ENCODE measurements at places on chromosomes 7 and 10. TPM values are rescaled to one million over a fixed set of nuclear protein-coding genes. Genes with fewer than 3 reads are reported as not detected.

- DNase-seq, result no peak
These were observed 61.3 kb upstream of the TRIL start for GRCh38 chr7:29019387-29019786.

Gene RHOBTB1
- total RNA-seq, result 12.1 TPM

Gene TDRD1
- 4.0 TPM for total RNA-seq

- no peak for DNase-seq
These were observed 35.4 kb upstream of the CDK14 start for GRCh38 chr7:90560730-90561129.

Gene ABCA13
- total RNA-seq, result not detected

- no peak for DNase-seq
These were observed 75.7 kb downstream of the XRCC2 start for GRCh38 chr7:152600266-152600665.

DNA sequence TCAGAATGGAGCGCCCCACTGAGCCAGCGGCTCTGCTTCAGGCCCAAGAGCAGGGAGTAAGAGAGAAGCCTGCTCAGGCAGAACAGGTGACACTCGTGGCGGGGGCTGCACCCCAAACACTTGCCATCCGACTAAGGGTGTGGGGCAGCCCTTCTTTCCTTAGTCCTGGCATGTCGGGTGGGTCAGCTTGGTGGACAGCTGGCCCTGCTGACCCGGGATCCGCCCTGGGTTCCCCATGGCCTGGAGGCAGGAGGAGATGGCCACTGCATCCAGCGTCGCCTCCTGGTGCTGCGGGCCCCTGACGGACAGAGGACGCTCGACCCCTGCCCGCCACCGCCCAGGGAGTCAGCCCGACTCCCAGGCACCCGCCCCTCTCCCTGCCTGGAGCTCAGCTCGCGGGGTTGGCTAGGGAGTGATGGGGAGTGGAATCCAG is 1.2 kb upstream of the PAOX start:
- DNase-seq, result peak; percentile 63

DNA sequence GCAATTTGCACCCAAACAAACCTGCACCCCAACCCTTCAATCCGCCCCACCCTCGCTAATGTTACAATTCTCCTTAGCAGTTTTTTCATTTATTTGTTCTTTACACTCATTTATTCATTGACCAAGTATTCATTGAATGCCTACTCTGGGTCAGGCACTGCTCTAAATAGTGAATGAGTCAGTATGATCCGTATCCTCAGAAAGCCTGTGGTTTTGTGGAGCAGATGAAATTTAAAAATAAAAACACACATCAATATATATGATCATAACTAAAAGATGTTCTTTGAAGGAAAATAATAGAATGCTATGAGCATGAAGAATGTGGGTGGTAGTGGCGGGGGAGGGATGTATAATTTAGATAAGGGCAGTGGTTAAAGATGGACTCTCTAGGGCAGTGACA is 13.3 kb downstream of the IFIT5 start:
- DNase-seq, result no peak

DNA sequence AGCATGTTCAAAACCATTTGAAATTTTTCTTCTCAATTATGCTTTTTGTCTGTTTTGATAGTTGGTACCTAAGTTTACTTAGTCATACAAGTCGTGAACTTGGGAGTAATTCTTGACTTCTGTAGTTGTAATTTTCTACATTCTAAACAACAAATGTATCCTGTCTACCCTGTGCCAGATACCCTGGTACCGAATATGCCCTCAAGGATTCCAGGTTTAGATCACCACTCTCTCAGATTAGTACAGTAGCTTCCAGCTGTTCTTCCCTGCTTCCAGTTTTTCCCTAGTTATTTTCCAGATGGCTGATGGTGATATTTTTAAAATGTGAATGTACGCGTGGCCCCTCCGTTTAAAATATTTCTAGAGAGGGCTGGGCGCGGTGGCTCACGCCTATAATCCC is 6.5 kb downstream of the STAM start:
- DNase-seq, result no peak

Gene NAT16
- not detected for total RNA-seq

- DNase-seq, result no peak
These were observed 9.3 kb downstream of the OSBPL3 start for GRCh38 chr7:24970676-24971075.

DNA sequence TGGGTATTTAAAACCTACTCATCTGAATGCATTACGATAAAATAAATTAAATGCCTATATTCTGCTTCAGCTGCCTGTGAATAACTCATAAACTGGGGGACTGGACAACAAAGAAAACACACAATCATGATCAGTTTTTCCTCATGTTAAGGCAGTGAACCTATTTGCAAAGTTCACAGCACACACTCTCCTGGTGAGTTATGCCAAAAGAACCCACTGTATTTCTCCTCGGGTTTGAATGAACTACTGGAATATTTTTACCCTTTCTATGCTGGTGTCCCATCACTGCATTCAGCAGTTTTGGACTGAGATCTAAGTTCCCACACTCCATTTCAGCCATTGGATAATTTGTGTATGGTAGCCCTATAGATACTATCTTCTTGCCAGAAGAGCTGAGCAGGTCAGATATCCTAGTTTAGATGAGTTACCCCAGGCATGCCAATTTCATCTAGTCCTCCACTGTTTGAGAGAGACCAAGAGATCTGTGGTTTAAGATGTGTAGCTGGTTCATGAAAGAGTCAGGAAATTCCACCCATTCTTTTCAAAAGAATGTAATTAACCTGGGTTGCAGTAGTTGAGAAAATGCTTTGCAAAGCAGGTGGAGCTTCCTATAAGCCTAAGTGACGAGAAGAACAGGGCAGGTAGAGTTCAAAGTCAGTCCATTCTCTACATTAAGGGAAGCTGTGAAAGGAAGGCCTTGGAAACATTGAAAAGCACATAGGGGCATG is 101.7 kb downstream of the PLXDC2 start:
- DNase-seq, result no peak

GRCh38 chr7:496528-497295 is 22.9 kb downstream of the PDGFA start:
- peak; percentile 63 for DNase-seq

GRCh38 chr7:124718032-124718766 is 47.4 kb downstream of the GPR37 start:
- DNase-seq, result no peak

- peak; percentile 77 for DNase-seq
These were observed 872.4 kb downstream of the LRMDA start for GRCh38 chr10:76303682-76304316.

Gene PLEKHS1
- total RNA-seq, result not detected

- DNase-seq, result no peak
These were observed 42.6 kb downstream of the ZNF503 start for GRCh38 chr10:75358835-75359421.

- DNase-seq, result no peak
These were observed 6.8 kb upstream of the SLK start for GRCh38 chr10:103960103-103960502.

DNA sequence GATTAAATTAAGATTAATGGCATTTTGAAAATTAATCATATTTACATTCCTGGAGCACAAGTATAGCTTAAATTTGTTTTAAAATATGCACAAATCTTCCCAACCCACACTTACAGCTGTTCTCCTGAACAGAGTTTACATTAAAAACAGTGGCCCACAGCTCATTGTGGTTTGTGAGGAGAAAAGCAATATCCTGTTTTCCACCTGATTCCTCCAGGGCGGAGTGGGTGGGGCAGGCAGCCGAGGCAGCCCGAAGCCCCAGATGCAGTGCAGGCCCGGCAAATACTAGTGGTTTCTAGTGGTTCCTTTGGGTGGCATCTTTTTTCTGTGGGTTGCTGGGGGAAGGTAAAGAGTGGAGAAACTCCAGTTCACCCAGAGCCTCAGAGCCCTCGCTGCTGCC is 280.8 kb downstream of the ARHGAP12 start:
- DNase-seq, result no peak

GRCh38 chr10:97050956-97051496 is 134.7 kb downstream of the SLIT1 start:
- DNase-seq, result no peak

- DNase-seq, result no peak
These were observed 49.7 kb downstream of the TMEM178B start for GRCh38 chr7:141123522-141123921.

DNA sequence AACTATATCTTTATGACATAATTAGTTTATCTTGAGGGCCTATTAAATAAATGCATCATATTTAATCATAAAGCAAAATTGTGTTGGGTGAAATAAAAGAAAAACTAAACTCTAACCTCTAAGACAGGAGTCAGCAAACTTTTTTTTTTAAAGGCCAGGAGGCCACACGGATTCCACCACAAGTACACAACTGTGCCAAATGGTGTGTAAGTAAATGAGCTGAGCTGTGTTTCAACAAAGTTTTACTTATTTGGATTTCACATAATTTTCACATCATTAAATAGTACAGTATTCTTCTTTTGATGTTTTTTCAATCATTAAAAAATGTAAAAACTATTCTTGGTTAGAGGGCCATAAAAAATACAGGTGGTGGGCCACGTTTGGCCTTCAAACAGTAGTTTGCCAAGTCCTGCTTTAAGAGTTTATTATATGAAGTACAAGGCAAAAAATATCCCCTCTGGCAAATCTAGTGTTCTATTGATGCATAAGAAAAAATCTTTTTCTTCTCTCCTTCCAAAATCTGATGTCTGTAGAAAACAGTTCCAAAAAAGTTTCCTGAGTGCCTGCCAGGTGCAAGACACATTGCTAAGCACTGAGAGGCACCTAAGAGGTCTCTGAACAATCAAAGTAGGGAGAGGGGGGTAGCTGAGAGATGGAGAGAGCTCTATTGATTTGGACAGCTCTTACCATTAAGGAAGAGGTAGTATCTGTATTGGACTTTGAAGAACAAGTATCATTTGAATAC is 26.5 kb upstream of the SPOCK2 start:
- no peak for DNase-seq

GRCh38 chr7:114432703-114433102 is 18.1 kb downstream of the FOXP2 start:
- no peak for DNase-seq

DNA sequence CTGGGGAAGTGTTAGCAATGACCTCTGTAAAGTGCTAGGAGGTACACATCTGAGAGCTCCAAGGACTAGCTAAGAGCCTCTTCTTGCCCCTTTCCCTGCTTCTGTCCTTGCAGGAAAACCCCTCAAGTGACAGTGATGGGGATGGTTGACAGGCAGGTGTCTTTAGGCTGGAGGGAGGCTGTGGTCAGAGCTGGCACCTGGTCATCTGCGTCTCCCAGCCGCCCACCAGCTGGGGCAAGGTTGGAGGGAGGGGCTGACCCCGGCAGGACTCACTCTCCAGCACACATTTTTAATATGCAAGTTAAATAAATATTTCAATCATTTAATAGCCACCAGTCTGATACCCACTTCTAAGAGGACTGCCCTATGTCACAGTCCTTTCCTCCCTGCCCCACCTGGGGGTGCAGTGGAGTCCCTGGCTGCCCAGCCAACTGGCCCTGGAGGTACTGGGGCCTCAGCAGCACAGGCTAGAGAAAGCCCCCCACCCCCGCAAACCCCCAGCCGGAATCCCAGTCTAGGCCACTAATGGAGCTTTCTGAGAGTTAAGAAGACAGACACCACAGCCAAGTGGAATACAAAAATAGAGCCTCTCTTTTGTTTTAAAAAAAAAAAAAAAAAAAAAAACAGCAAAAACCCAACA is 6.3 kb downstream of the FGF8 start:
- no peak for DNase-seq

Gene SFRP4
- 0.32 TPM for total RNA-seq

DNA sequence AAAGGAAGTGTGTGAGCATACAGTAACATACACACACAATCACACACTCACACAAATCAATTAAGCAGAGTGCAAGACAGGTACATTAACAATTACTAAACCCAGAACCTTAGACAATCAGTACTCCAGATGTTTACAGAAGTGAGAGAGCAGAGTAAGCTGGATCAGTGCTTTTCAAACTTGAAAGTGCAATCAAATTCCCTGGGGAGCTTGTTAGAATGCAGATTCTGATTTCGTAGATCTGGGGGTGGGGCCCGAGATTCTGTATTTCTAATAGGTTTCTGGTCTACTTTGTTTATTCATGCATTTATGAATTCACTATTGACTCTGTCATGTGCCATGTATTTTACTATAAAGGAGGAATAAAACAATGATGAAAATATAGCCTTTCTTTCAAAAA is 179.6 kb upstream of the PHYHIPL start:
- DNase-seq, result no peak

DNA sequence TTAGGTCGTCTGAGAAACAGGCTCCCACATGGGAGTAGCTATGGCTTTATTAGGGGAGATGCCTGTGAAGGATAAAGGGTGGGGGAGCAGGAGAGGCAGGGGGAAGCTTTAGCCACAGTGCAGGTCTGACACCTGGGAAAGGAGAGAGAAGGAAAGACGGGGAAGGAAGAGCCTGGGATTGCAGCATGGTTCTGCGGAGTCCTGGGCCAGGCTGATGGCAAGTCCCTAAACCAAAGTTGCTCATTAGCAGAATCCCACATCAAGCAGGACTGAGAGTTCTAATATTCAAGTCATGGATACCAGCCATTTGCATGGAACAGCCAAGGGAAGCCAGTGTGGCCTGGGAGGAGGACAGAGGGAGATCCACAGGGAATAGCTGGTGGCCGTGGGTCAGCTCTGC is 414.8 kb downstream of the RPS24 start:
- no peak for DNase-seq

Gene CPED1
- 27.5 TPM for total RNA-seq

Gene CD36
- 1,230 TPM for total RNA-seq

GRCh38 chr10:129769381-129770116 is 194.5 kb downstream of the EBF3 start:
- DNase-seq, result no peak

DNA sequence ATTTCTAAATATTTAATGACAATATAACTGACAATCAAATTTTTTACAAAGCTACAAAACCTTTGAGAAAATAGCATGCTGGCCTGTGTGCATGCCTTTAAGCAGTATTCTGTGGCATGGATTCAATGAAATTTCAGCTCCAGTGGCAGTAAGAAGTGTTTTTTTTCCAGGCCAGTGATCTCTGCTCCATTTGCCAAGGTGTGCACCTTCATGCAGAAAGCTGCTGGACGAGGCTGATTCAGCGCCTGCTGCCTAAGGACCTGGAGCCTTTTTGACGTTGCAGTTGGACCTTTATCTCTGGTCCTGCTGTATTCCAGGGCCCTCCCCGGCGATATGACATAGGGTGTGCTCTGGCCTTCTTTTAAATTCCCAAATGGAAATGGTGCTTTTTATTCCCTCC is 26.6 kb downstream of the VWC2 start:
- DNase-seq, result no peak

Gene GATA3
- 1.3 TPM for total RNA-seq

GRCh38 chr10:34539533-34540315 is 275.4 kb downstream of the PARD3 start:
- DNase-seq, result no peak

DNA sequence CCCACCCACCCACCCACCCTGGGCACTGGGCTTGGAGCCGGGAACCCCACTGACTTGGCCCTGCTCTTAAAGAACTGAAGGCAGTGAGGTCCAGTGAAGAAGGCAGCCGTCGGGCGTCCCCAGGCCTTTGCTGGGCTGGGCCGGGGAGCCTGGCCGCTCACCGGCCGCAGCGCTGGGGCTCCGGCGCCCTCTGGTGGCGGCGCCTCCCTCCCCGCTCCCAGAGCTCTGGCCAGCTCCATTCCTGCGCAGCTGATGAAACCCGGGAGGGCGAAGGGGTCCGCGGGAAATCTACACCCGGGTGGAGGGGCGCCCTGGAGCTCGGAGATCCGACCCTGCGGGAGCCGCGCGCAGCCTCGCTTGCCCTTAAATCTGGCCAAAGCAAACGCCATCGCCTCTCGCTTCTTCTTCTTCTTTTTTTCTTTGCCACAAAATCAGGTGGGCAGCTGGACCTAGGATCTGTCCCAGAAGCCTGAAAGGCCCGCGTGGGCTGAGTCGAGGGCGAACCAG is 1.7 kb upstream of the CXCL12 start:
- peak; percentile 81 for DNase-seq

GRCh38 chr10:111579473-111579872 is 502.6 kb downstream of the ADRA2A start:
- no peak for DNase-seq
